Caudate nucleus (tissue), 63 donors: ENCODE measurements at places on chromosomes 2 and 18.
A peak's percentile ranks its signal among the peaks of the same experiment; 100 is the strongest.

DNA sequence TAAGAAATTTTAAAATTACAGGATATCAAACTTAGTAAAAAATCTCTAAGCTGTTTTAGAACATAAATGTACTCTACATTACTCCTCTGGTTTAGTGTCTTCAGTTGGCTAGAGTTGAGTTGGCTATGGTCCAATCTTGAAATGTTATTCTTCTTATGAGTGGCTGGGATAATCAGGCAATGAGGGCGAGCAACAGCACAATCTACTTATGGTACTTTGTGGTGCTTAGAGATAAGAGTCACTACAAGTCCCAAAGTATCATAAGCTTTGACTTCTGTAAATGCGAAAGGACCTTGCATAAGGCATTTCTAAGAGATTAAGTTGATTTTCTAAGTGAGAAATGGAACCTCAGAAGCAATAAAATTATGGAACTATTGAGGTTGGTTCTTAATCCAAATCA lies 361.7 kb downstream of the GPD2 start:
- DNase-seq: no peak

- peak; percentile 50 for DNase-seq
These were observed at the start of gene LONRF2 for GRCh38 chr2:100321866-100322820. Gene LONRF2, minus strand, starts transcription at chr2:100322501. Its CDS starts 408 bp downstream, at chr2:100322093.

DNA sequence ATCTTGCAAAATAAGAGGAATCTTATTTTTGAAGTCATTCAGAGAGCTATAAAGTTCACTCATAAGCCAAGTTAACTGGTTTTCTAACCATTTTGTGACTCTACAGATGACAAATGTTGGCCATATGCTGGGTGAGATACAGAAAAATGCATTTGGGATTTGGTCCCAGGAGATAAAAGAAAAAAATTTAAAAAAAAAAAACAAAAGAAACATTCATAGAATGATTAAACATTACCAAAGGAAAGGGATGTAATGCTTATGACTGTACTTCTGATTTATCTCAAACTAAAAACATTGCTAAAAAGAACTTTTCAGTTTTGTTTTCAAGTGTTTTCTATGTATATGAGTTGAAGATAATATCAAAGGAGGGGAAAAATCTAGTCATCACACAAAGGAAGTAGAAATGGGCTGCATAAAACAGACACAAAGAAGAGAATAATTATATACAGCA lies 43.1 kb downstream of the PELI1 start:
- no peak for DNase-seq

GRCh38 chr2:193253014-193253530 lies 1058.3 kb upstream of the TMEFF2 start:
- DNase-seq: no peak

- DNase-seq: peak; percentile 54
These were observed 591 bp downstream of the SLC16A14 start for GRCh38 chr2:230068016-230068650.

DNA sequence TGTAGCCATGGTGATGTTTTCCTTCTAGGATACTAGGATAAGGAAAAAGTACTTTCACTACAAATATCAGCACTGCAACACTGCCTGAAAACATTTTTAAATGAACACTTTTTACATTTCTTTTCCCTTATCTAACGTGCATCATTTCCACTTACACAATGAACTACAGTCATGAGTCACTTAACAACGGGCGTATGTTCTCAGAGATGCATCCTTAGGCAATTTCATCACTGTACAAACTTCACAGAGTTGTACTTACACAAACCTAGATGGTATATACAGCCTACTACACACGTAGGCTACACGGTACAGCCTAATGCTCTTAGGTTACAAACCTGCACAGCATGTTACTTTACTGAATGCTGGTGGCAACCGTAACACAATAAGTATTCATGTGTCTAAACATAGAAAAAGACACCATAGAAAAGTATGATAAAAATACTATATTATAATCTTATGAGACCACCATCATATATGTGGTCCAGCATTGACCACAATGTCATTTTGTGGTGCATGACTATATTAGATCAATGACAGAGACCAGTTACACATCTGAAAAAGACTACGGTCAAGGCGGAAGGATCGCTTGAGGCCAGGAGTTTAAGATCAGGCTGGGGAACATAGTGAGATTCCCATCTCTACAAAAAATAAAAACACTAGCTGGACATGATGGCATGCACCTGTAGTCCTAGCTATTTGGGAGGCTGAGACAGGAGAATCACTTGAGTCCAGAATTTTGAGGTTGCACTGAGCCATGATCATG lies 39.8 kb downstream of the WDR33 start:
- DNase-seq: no peak

- no peak for DNase-seq
These were observed 50.1 kb upstream of the TMEM17 start for GRCh38 chr2:62556086-62556485.

- no peak for DNase-seq
These were observed 13.3 kb downstream of the EIF2AK3 start for GRCh38 chr2:88613921-88614320.
